B cell (primary cell): ENCODE measurements at places on chromosomes 4 and X. TPM values are rescaled to one million over a fixed set of nuclear protein-coding genes. Genes with fewer than 3 reads are reported as not detected.
A peak's percentile ranks its signal among the peaks of the same experiment; 100 is the strongest.

The TBC1D8B gene
- total RNA-seq, result 8.4 and 9.1 TPM in 2 replicates

The RFC1 gene
- 55.1 and 66.5 TPM in 2 replicates for total RNA-seq

The P2RY4 gene
- total RNA-seq, result 0.76 and 0.80 TPM in 2 replicates

DNA sequence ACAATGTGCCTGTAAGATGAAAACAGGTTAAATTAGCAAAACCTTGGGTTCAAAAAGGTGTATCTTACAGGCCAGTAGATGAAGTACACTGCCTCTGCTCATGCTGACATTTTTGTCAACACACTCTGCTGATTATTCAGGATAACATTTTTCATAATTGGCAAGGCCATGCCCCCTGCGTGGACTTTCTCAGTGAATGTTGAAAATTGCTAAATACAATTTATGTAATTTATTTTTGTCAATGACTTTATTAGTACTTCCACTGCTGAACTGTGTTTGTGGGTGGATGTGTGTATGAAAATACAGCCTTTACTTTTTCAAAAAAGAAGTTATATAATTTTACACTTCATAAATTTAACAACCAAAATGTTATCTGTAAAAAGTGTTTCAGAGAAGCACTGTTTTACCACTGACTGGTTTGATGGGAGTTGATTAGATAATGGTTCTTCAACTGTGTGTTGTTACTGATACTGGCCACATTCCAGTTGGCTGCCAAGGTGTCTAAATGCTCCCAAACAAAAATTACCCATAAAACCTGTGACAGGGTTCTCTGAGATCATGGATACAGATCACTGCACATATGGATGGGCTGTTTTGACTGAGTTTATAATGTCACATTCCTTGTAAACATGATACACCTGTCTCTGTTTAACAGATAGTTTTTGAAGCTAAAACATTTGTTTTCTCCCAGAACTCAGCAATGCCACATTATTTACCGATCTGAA lies 151.9 kb upstream of the SLC7A11 start:
- DNase-seq, result no peak

- no peak for DNase-seq
These were observed 38.2 kb downstream of the C4orf50 start for GRCh38 chr4:5979981-5980380.

DNA sequence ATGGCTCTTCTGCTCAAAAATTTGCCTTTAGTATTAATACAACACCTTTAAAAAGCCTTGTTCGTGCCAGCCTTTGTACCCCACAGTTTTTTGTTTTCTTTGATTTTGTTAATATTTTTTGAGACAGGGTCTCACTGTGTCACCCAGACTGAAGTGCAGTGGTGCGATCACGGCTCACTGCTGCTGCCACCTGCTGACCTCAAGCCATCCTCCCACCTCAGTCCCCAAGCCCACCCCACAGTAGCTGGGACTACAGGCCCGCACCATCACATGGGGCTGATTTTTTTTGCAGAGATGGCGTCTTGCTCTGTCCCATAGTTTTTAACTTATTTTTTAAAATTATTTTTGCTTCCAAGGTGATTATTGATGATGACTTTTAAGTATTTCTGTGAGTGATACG lies 134.0 kb downstream of the HTR2C start:
- DNase-seq, result no peak

DNA sequence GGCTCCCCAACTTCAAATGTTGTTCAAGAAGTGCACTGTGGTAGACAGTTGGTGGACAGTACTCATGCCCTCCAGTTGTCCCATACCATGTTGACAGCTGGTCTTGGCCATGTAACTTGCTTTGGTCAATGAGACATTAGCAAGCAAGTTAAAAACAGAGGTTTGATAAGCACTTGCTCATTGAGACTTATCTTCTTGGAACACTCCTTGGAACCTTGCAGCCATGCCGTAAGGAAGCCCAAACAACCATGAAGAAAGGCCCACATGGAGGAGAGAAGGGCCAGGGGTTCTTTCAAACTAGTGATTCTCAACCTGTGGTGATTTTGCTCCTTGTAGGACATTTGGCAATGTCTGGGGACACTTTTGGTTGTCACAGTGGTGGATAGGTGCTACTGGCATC lies 2.6 kb upstream of the PRPS2 start:
- no peak for DNase-seq

DNA sequence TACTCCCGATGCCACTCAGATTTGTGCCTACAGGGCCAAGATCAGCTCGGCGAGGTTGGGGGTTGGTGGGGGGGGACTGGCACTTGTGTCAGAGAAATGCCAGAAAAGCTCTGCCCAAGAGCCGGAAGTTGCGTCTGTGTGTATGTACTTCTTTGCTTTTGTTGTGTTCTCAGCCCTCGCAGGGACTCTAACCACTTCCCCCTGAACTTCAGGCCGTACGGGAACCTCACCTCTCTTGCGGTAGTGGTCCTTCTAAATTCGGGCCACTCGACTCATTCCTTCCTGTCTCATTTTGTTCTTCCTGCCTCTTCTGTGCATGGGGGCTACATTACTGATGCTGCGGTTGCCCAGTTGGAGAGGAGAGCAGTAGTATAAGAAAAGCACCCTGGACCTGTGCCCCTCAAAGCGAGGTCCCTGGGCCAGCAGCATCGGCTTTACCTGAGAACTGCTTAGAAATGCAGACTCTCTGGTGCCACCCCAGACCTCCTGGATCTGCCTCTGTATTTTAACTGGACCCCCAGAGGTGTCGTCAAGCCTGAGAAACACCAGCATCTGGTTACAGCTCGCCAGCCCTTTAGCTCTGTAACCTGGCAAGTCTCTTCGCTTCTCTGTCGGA lies 146.3 kb upstream of the RPS6KA3 start:
- DNase-seq, result peak; percentile 68

GRCh38 chr4:56469489-56470210 lies 2.2 kb downstream of the SRP72 start:
- peak; percentile 24 for DNase-seq

- DNase-seq, result no peak
These were observed 111.0 kb downstream of the DDIT4L start for GRCh38 chr4:100079264-100079663.

GRCh38 chrX:57647020-57647419 lies 33.0 kb downstream of the NLRP2B start:
- no peak for DNase-seq

DNA sequence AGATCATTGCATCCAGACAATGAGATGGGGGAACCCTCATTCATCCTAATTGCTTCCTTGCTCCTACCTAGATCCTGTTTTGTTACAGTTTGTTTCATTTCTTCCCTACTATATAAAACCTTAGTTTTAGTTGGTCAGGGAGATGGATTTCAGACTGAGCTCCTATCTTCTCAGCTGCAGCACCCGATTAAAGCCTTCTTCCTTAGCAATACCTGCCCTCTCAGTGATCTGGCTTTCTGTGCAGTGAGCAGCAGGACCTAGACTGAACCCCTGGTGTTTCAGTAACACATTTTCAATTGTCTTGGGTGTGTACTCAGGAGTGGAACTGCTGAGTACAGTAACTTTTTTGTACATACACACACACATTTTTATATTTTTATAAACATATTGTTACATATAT lies 187.4 kb downstream of the APBB2 start:
- DNase-seq, result no peak

DNA sequence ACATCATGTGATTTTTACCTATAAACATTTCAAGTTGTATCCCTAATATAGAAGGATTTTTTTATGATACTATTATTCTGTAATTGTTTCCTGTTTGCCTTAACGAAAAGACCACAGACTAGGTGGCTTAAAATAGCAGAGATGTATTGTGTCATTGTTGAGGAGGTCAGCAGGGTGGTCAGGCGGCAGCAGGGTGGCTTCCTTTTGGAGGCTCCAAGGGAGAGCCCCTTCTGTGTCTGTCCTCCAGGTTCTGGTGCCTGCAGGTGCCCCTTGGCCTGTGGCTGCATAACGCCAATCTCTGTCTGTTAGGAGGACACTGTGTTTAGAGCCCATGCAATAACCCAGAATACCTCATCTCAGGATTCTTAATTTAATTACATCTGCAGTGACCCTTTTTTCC lies 118.1 kb downstream of the TBL1X start:
- DNase-seq, result no peak

DNA sequence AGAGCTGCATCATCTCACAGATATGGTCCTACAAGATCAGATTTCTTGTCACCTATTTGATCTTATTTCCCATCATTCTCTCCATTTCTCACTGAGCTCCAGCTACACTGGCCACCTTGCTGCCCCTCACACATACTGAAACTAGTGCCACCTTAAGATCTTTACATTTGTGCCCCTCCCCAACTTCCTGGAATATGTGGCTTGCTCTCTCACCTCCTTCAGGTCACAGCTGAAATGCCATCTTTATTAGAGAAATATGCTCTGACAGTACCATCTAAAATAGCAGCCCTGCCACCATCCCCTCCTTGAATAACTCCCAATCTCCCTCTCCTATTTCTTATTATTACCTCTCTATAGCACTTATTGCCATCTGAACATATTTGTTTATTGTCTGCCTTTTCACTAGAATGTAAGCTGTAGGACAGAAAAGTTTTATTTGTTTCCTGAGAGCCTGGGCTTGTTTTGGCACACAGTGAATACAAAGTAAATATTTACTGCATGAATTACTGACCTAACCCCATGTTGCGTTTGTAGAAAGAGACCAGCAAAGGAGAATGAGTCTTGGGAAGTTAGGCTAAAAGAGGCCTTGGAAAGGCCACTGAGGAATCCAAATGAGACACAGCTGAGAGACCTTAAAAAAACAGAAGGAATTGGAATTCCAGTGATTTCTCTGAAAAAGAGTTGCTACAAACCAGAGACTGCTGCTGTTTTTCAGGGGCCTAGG lies 22.7 kb downstream of the DYNLT3 start:
- no peak for DNase-seq

- DNase-seq, result no peak
These were observed 44.8 kb downstream of the SPANXN3 start for GRCh38 chrX:143472347-143472938.

DNA sequence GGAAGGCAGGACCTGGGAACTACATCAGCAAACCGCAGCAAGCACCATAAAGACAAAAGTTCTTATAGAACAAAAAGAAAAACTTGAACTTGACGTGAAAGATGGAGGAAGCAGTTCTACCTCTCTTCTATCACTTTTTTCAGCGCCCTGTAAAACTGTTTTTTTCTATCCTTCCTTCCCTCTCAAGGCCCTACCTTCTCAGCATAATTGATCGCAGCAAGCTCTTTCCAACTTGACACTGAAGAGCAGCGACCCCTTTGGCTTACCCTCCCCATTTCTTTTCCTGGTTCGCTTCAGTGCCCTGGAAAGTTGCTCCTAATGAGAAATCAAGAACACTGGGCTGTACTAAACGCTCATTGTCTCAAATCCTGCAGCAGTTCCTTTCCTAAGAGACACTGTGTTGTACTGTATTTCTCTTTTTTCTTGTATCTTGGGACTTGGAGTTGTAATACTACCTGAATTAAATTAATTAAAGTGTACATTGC lies 150.6 kb upstream of the SLC4A4 start:
- DNase-seq, result no peak

DNA sequence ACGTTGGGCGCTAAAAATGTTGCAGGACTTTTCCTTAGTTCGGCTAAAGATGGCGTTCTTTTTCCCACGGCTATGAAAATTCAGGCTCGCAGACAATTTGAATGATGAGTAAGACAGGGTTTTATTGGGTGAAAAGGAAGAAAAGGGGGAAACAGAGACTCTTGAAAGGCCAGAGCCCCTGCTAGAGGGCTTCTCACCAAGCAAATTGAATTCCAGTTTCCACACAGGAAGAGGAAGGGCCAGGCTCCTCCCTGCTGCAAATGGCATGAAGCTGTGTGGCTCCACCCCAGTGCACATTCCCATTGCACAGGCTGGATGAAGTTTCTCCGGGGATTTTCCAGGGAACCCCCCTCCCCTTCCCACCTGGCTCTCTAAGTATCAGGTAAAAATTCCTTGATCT lies 210.9 kb downstream of the KLHL4 start:
- no peak for DNase-seq

- no peak for DNase-seq
These were observed 294.0 kb downstream of the CAMK2D start for GRCh38 chr4:113467581-113467980.

DNA sequence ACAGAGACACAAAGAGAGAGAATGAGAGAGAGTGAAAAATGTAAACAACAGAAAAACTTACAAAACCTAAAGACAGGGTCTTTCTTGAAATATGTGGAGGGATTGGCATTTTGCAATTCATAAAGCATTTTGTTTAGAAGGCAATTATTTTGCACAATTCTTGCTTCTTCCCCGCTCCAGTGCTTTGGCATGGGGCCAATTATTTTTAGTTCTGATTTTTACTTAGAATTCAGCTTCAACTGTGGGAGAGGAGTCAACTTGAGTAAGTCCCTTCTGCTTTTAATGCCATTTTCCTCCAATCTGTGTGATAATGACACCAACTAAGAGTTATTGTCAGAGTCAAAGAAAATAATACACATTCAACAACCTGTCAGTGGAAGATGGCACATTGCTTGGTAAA lies 1051.9 kb downstream of the NLGN4X start:
- no peak for DNase-seq
